ENCODE measurements at places on chromosomes 4 and X. TPM values are rescaled to one million over a fixed set of nuclear protein-coding genes. Genes with fewer than 3 reads are reported as not detected.

DNA sequence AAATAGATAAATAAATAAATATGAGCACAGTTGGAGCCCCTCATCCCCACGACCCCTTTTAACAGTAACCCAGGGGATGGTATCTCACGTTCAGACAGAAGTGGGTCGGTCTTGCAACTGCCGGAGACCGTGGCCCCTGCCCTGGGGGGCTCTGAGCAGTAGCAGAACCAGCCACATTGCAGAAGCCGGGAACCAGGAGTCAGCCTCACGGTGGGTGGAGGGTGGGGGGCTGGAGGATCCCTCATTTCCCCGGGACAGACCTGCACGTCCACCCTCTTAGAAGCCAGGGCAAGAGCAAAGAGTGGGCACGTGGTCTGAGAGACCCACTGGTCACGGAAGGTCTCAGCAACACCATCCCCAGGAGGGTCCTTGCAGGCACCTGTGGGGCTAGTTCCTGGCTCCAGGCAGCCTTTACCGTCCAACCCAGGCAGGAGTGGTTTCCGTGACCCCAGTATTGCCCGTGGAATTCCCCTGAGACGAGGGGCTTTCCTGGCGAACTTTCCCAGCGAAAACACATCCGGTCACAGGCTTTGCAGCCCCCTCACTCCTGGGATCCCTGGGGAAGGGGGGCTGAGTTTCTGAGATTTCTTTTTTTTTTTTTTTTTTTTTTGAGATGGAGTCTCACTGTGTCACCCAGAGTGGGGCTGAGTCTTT, 8.8 kb upstream of the IL3RA start:
- no peak for DNase-seq

DNA sequence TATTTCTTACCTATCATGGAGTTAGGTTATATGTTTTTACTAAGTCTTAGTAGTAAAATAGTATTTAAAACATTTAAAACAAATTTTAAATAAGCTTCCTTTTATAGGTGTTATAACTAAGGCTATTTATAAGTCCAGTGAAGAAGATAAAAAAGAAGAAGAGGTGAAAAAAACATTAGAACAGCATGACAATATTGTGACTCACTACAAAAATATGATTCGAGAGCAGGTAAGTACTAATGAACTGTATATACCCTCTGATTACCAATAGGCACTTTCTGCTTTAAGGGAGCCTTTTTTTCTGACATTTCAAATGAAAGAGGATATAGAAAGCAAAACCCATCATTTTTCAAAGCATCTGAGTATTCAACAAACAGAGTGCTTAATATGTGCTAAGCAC, 76.6 kb downstream of the USO1 start:
- DNase-seq = no peak

DNA sequence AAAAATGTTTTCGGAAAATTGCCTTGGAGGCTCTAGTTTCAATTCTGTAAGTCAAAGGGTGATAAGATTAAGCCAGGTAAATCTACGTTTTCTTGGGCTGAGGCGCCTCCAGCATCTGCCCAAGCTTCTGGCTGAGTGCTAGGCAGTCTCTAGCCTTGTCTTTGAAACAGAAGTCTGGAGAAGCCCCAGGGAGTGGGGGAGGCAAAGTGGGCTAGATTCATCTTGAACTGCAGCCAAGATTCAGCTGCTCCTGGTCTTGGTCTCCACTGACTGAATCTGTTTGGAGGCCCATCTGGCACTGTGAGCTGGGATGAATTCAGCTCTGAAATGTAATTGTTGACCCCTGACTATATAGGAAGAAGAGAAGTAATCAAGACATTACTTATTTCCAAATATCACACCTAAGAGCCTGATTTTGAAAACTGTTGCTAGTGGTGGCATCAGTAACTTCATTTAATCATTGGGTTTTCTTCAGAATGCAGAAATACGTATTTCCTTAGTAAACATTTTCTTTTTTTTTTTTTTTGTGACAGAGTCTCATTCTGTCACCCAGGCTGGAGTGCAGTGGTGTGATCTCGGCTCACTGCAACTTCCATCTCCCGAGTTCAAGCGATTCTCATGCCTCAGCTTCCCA, 187.3 kb upstream of the LEF1 start:
- no peak for DNase-seq

DNA sequence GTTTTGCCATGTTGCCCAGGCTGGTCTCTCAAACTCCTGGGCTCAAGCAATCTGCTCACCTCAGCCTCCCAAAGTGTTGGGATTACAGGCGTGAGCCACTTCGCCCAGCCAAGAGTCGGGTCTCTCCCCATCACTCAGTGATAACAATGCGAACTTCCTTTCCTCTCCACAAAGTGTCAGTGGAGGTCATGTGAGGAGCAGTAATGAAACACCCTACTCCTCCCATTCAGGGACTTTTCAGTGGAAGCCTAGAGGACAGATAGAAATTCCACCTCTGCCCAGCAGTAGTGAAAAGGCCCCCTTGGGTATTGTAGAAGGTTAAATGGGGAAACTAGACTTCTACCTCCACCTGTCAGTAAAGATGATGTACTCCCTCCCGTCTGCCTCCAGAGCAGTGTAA, 141.9 kb upstream of the STK26 start:
- no peak for DNase-seq

DNA sequence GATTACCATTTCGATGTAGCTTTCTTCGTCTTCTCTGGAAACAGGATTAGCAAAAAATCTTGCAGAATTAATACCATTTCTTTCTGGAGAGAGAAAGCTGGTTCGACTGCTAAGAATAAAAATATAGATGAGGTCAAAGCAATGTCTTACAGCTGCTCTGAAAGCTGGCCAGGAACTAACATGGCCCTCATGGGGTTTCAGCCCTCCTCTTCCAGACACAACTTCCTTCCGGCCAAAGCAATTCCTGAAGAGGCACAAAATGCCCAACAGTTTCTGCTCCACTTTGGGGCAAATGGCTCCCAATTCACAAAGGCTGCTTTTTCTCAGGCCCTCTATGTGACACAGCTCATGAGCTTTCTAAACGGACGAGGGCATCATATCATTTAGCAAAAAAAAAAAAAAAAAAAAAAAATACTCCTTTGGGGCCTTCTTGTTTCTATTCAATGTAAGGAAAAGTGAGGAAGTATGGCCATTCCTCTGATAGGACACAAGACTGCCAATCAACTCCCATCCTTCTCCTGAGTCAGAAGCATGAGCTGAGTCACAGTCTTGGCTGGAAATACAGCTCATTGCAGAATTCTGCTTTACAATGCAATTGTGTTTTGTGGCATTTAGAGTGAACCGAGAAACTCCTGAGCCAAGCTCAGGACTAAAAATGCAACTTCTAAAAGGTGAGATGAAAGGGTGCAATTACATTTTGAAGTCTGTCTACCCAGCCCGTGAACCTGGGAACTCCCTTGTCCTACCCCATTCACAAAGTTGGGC, 42.7 kb upstream of the CTAG2 start:
- DNase-seq = no peak

DNA sequence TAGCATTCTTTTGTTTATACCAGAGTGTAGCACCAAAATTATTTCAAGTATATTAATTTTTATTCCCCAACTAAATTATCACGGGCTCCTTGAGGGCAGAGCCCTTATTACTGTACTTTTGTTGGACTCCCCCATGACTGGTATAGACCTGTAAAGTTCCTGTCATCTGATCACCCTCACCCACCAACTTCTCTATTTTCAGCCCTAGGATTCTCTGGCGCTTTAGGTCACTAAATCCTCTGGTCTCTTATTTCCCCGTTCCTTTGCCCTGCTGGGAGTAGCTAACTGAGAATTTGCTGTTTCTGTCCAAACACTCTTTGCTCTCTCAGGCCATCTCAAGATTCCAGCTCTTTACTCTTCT, 3.2 kb upstream of the XKRX start:
- DNase-seq = no peak

GRCh38 chr4:63620271-63620670, 789.0 kb downstream of the TECRL start:
- no peak for DNase-seq

GRCh38 chr4:36224972-36225903, 19.1 kb downstream of the ARAP2 start:
- DNase-seq = no peak

DNA sequence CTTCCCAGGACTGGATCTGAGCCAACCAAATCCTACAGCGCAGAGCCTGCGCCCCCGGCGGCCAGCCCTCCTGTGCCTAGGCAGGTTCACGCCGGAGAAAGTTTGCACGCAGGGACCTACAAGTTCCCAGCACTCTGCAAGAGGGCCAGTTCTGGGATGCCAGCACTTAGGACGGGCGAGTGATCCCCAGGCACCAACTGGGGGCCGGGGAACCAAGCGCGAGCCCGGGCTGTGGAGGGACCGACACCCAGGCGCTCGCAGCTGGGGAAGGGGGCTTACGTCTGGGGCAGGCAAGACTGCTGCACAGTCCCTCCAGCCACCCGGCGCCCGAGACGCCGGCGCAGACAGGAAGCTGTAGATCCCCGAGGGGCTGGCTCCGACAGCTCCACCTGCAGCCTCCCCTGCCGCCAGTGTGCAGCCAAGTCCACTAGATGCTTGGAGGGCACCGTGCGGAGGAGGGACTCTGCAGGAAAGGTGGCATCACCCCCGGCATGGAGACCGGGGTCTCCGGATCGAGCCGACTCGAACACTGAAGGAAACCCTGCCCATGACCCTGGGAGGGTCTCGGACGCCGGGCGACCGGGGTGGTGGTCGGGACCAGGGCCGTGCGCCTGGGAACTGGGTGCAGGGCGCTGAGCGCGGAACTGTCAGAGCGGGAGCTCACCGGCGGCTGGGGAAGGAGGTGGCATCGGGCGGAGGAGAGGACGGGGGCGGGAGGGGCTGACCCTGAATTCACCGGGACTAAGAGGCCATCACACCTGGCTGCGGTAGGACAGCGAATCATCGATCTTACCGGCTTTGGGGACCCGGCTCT, 566 bp downstream of the CORIN start:
- DNase-seq = no peak

- no peak for DNase-seq
Observed at GRCh38 chr4:475962-476361, 23.0 kb downstream of the ZNF721 start.

DNA sequence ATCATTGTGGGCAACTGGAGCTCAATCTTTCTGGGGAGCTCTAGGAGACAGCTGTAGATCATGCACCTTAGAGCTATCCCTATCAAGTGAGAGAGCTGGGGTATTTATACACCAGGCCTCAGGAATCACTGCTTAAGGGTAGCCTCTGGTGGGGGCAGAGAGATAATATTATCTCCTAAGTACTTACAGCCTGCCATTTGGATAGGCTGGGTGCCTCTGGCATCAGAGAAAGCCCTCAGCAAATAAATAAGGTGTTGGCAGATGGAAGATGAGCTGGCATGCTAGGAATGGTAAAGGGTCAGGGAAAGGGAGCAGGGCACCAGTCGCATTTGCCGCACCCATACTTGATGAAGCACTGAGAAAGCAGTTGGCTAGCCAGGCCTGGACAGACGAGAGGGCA, 75.9 kb downstream of the HCCS start:
- no peak for DNase-seq

- no peak for DNase-seq
Observed at GRCh38 chr4:1305781-1306455, 16.2 kb downstream of the MAEA start.

DNA sequence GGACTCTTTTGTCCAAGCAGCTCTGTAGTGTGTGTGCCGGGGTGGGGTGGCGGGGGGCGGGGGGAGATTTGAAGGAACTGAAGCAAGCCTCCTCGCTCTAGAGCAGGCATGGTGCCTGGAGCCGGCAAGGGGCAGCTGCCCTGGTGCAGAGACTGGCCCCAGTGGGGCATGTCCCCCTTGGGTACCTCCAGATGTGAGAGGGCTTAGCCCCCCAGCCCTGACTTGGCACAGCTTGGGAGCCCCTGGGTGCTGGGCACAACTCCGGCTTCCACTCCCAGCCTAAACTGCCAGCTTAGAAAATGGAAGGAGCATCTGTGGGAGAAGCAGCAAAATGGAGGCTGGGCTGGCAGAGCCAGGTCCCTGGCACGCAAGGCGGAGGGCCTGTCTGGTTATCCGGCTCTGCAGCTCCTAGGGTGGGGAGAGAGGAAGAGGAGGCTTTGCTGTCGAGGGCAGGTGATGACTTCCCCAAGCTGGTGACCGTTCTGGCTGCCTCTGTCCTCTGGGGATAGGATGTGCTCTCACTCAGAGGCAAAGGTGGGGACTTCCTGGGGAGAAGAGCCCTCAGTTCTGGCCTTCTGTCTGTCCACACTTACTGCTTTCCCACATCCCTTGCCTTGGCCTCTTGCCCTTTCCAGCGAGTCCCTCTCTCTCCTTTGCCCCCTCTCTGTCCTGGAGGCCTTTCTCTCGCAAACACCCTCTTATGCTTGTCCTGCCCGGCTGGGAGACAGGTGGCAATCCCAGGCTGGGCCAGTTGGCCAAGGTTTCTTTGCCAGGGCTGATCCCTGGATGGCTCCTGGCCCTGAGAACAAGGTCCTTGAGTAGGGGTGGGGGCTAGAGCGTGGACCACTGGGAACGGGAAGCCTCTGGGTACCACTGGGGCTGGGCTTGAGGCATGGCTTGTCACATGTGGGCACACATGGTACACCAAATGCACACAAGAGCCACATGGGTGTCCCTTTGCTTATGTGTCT, 2.0 kb downstream of the DLG3 start:
- no peak for DNase-seq

DNA sequence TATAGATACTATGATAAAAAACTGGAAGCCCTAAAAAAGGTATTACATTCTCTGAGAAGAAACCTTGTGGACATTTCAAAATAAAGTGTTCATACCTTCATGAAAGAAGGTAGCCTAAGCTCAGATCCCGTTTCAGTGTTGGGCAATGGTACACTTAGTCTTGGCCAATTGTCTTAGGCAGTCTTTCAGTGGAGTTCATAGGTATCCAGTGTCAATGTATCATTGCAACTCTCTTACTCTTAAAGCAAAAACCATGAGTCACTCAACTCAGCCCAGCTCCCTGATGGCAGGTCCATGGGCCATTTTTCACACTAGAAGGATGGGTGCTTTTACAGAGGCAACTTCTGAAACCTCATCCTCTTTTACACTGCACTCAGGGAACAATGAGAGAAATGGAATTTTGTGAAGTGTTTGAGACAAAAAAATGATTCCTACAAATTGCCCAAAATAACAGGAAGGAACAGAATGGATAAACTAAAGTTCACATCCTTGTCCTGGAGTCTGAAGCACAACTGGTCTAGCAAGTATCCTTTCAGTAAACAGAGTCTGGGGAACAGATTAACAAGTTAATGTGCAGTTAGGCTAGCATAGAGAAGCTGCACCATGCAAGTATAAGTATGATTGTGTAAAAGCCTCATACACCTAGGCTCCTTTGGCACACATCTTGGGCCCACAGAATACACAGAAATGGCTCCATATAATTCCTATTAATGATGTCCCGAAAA, 7.0 kb upstream of the ZNF827 start:
- DNase-seq = no peak

GRCh38 chr4:86330961-86331742, 28.7 kb downstream of the MAPK10 start:
- DNase-seq = no peak

The BBS12 gene
- total RNA-seq = 5.9 TPM

The RHOXF2B gene
- total RNA-seq = not detected

The CFI gene
- total RNA-seq = 23.7 TPM
